ENCODE measurements at places on chromosomes 3 and 15. TPM values are rescaled to one million over a fixed set of nuclear protein-coding genes. Genes with fewer than 3 reads are reported as not detected.

GRCh38 chr3:88031642-88032077 is 27.1 kb downstream of the CGGBP1 start:
- peak; percentile 29 for DNase-seq
- peak overlapping the region; percentile 68 for H3K4me3 ChIP-seq
- H3K36me3 ChIP-seq: no peaks in the 10 kb centered on the region

GRCh38 chr3:164155400-164155799 is 922.9 kb downstream of the SI start:
- H3K27me3 ChIP-seq: no peaks in the 10 kb centered on the region
- no peaks in the 10 kb centered on the region for H3K36me3 ChIP-seq
- H3K4me1 ChIP-seq: no peaks in the 10 kb centered on the region

DNA sequence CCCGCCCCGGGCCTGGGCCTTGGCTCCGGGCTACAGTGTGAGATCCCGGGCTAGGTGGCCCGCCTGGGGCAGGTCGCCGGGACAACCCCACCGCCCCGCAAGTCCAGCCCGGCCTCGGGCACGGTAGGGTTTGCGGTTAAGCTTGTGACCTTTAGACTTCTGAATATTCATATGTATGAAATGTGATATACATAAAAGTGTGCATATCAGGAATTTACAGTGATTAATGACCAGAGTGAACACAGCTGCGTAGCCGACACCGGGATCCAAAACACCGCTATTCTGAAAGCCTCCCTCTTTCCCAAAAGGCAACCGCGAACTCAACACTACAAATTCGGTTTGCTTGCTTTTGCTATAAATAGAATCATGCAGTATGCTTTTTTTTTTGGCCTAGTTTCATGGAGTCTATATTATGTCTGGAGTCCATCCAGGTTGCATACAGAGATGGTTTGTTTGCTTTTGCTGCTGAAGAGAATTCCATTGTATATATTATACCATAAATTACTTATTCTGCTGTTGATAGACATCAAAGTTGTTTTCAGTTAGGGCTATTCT is 636 bp upstream of the SNRPA1 start:
- H3K4me3 ChIP-seq: peak overlapping the region; percentile 79
- peaks cover 29% of the 10 kb centered on the region for H3K36me3 ChIP-seq
- peak overlapping the region; percentile 84 for H3K27ac ChIP-seq
- no peaks in the 10 kb centered on the region for H3K27me3 ChIP-seq

- no peaks in the 10 kb centered on the region for H3K4me1 ChIP-seq
- no peak for DNase-seq
- no peaks in the 10 kb centered on the region for H3K36me3 ChIP-seq
- H3K4me3 ChIP-seq: no peak overlapping the region
- H3K27ac ChIP-seq: no peak overlapping the region
These were observed 735.8 kb downstream of the ZPLD1 start for GRCh38 chr3:103170651-103171050.

GRCh38 chr3:110589341-110589740 is 482.3 kb upstream of the NECTIN3 start:
- H3K4me1 ChIP-seq: no peaks in the 10 kb centered on the region
- H3K36me3 ChIP-seq: no peaks in the 10 kb centered on the region
- no peak overlapping the region for H3K27ac ChIP-seq
- DNase-seq: no peak

DNA sequence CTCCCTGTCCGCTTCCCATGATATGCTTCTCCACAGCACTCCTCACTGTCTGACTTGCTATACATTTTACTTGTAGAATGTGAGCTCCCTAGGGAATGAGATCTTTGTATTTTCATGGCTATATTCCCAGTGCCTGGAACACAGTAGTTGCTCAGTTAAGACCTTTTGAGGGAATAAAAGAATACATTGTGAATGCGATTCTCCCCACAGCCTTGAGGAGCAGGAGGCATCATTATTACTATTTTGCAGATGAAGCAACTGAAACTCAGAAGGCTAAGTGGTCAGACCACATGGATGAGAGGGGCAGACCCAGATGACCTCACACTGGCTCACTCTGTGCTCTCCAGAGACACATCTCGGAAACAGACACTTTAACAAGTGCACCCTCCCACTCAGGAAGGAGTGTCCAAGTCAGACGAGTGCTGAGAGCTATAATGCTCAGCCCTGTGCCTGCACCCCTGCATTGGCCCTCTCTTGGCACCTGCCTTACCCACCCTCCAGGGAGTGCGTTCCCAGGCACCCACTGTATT is 46.8 kb downstream of the SST start:
- peaks cover 4% of the 10 kb centered on the region for H3K27me3 ChIP-seq
- no peaks in the 10 kb centered on the region for H3K36me3 ChIP-seq
- no peaks in the 10 kb centered on the region for H3K4me1 ChIP-seq

DNA sequence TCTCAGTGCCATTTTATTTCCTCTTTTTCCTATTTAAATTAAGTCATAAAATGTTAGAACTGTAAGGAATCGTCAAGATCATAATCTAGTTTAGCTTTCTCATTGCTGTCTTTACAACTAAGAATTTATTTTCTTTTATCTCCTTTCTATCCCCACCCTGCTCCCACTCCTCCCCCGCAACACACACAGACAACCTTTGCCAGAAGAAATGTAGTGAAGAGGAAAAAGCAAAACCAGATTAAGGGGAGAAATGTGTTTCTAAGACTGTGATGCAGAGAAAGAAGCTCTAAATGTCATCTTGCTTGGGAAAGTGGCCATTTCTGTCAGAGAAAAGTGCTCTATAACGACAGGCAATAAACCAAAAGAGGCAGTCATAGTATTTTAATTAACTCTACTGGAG is 78.3 kb upstream of the MLF1 start:
- no peaks in the 10 kb centered on the region for H3K4me1 ChIP-seq
- H3K27me3 ChIP-seq: no peaks in the 10 kb centered on the region
- H3K4me3 ChIP-seq: no peak overlapping the region
- peaks cover 1% of the 10 kb centered on the region for H3K36me3 ChIP-seq
- no peak overlapping the region for H3K27ac ChIP-seq

DNA sequence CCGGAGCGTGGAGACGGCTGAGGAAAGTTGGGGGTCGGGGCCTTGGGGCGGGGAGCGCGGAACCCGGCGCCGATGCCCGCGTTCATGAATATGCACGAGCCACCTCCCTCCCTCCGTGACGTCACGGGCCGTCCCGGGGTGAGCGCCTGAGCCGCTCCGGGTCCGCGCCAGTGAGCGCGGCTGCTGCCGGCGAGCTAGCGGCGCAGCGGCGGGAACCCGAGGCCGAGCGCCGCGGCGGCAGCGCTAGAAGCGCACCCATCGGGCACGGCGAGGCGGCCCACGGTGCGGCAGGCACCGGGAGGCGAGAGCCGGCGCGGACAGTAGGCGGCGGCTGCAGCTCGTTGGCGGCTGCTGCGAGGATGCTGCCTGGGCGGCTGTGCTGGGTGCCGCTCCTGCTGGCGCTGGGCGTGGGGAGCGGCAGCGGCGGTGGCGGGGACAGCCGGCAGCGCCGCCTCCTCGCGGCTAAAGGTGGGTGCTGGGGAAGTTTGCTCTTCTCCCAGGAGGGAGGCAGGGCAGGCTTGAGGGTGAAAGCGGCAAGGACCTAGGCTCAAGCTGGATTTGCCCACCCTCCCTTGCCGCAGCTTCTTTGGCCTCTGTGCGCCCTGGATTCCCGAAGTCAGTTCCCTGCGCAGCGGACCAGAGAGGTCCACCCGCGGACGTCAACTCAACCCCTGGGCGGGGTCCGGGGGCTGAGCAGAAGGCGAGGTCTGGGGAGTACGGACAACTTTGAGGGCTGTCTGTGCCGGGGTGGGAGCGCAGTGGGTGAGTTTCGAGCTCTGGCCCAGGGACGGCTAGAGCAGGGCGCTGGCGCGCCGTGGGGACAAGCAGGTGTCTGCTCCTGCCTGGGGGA is at the start of gene CLSTN2:
Gene CLSTN2 (plus strand): TSS at position 170 of the 850 bp plus-strand sequence.
- peaks cover 45% of the 10 kb centered on the region for H3K27me3 ChIP-seq
- H3K4me3 ChIP-seq: no peak within 1 kb of the TSS
- peaks cover 9% of the 10 kb centered on the region for H3K4me1 ChIP-seq
- H3K36me3 ChIP-seq: no peaks in the 10 kb centered on the region
- peak; percentile 69 for DNase-seq

- no peak for DNase-seq
- H3K4me1 ChIP-seq: no peaks in the 10 kb centered on the region
- H3K27me3 ChIP-seq: no peaks in the 10 kb centered on the region
- no peak overlapping the region for H3K4me3 ChIP-seq
These were observed 276.0 kb downstream of the SV2B start for GRCh38 chr15:91376038-91376437.

- H3K36me3 ChIP-seq: no peaks in the 10 kb centered on the region
- no peak for DNase-seq
- no peak overlapping the region for H3K4me3 ChIP-seq
- H3K4me1 ChIP-seq: peaks cover 7% of the 10 kb centered on the region
- H3K27ac ChIP-seq: no peak overlapping the region
These were observed 2.2 kb downstream of the GPR149 start for GRCh38 chr3:154427685-154428285.

- no peaks in the 10 kb centered on the region for H3K4me1 ChIP-seq
- no peaks in the 10 kb centered on the region for H3K27me3 ChIP-seq
- no peak for DNase-seq
- no peak overlapping the region for H3K27ac ChIP-seq
- no peak overlapping the region for H3K4me3 ChIP-seq
- no peaks in the 10 kb centered on the region for H3K36me3 ChIP-seq
These were observed 45.4 kb downstream of the TM4SF4 start for GRCh38 chr3:149519912-149520311.

- H3K4me1 ChIP-seq: peaks cover 13% of the 10 kb centered on the region
- H3K4me3 ChIP-seq: peak overlapping the region; percentile 25
- H3K27me3 ChIP-seq: peaks cover 45% of the 10 kb centered on the region
- H3K27ac ChIP-seq: no peak overlapping the region
- H3K36me3 ChIP-seq: no peaks in the 10 kb centered on the region
These were observed 154.7 kb upstream of the GOLIM4 start for GRCh38 chr3:168250415-168250861.

DNA sequence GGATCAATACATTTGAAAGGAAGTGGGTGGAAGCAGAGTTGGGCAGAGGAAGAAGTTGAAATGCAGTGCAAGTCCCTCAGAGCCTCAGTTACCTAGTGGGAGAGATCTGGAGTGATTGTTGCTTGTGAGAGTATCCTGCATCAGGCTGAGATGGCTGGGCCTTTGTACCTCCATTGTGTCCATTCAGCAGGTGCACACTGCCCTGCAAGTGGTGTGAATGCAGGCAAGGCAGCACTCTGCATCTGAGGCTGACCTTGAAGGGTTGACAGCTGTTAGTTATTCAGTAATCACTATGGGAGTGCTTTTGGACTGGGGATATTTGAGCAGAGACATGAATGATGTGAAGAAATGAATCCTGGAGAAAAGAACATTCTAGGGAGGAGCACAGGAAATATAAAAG is 25.2 kb downstream of the ATP6V1A start:
- H3K27me3 ChIP-seq: no peaks in the 10 kb centered on the region
- DNase-seq: no peak
- no peaks in the 10 kb centered on the region for H3K36me3 ChIP-seq
- H3K4me3 ChIP-seq: no peak overlapping the region
- H3K27ac ChIP-seq: no peak overlapping the region

- H3K4me3 ChIP-seq: no peak overlapping the region
- DNase-seq: peak; percentile 5
- no peaks in the 10 kb centered on the region for H3K36me3 ChIP-seq
- no peaks in the 10 kb centered on the region for H3K27me3 ChIP-seq
These were observed 562.8 kb downstream of the NR2F2 start for GRCh38 chr15:96893159-96893906.

DNA sequence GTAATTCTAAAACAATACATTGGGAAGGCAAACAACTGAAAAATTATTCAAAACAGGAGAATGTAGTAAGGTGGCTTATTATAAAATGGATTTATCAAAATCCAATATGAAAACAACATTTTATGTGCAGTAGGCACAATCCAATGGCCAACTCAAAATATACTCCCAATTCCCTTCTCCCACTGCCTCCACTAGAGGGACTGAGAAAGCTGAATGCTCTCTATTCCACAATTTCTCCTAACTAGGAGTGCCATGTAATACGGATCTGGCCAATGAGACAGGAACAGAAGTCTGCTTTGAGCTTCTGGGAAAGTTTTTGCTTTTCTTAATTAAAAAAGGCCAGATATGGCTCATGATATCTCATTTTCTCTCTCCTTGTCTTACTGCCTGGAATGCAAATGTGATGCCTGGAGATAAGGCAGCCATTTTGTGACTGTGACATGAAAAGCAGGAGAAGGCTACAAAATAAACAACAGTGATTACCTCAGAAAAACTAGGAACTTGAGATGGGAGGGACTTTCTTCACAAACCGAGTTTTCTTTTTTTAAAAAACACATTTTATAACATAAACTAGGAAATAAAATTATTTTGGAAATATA is 18.8 kb upstream of the VGLL4 start:
- H3K4me1 ChIP-seq: peaks cover 2% of the 10 kb centered on the region
- no peak overlapping the region for H3K27ac ChIP-seq
- no peak for DNase-seq
- H3K36me3 ChIP-seq: no peaks in the 10 kb centered on the region

GRCh38 chr3:110902453-110903085 is 169.0 kb upstream of the NECTIN3 start:
- no peak overlapping the region for H3K27ac ChIP-seq
- no peak overlapping the region for H3K4me3 ChIP-seq
- peaks cover 4% of the 10 kb centered on the region for H3K27me3 ChIP-seq
- DNase-seq: no peak

DNA sequence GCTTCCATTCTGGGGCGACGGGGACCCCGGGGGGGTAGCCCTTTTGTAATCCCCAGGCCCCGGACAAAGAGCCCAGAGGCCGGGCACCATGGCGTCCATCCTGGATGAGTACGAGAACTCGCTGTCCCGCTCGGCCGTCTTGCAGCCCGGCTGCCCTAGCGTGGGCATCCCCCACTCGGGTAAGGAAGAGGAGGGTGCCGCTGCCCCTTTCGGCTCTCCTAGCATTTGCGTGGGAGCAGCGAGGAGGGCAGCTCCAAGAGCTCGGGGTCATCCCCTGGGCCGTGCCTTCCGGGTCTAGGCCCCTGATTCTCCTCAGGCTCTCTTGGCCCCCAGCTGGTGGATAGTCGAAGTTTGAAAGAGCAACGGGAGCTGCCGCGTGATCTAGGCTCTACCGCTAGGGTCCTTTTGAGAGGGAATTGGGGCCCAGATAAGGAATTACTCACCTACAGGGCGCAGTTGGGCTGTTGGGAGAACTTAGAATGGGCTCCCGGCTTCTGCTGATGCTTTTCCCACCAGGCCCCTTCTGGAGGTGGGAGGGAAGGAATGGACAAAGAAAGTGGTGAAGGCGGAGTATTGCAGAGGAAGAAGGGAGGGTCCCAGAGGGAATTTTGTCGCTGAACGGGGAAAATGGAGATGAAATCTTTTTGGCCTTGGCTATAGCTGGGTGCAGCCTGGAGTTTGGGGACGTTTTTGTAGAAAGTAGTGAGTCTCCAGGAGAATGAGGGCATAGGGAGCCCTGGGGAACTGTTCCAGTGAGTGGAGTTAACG is 615 bp downstream of the VPS18 start:
- no peaks in the 10 kb centered on the region for H3K27me3 ChIP-seq
- peaks cover 29% of the 10 kb centered on the region for H3K4me1 ChIP-seq
- peak overlapping the region; percentile 88 for H3K4me3 ChIP-seq
- peak overlapping the region; percentile 86 for H3K27ac ChIP-seq

- peaks cover 28% of the 10 kb centered on the region for H3K27me3 ChIP-seq
- H3K4me3 ChIP-seq: no peak overlapping the region
- no peak overlapping the region for H3K27ac ChIP-seq
- H3K36me3 ChIP-seq: no peaks in the 10 kb centered on the region
- DNase-seq: no peak
These were observed 104.4 kb downstream of the THSD4 start for GRCh38 chr15:71219645-71220044.

Gene PPP1R14D
- not detected for total RNA-seq

- H3K4me1 ChIP-seq: peaks cover 45% of the 10 kb centered on the region
- peak overlapping the region; percentile 72 for H3K27ac ChIP-seq
- no peaks in the 10 kb centered on the region for H3K27me3 ChIP-seq
- no peak for DNase-seq
- H3K36me3 ChIP-seq: peaks cover 86% of the 10 kb centered on the region
- peak overlapping the region; percentile 18 for H3K4me3 ChIP-seq
These were observed 6.3 kb downstream of the EIF4A2 start for GRCh38 chr3:186789554-186790260.

Gene LRRC34
- 3.8 TPM for total RNA-seq

Data from activated CD4-positive, alpha-beta T cell treated with anti-CD3 and anti-CD28 coated beads for 36 hours (primary cell).